ENCODE measurements at places on chromosomes 1 and 21.

GRCh38 chr1:31790641-31791091, 25.2 kb downstream of the SPOCD1 start:
- DNase-seq, result no peak

DNA sequence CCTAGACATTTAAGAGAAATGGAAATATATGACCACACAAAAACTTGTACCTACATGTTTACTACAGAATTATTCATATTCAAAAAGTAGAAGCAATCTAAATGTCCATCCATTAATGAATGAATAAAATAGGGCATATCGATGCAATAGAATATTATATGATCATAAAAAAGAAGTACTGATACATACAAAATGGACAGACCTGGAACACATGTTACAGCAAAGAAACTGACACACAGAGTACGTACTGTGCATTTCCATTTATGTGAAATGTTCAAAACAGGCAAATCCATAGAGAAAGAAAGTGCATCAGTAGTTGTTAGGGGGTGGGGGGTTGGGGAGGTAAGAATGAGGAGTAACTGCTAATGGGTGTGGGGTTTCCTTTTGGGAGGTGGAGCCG, 39.2 kb downstream of the B3GALNT2 start:
- no peak for DNase-seq

- DNase-seq, result no peak
These were observed 31.8 kb downstream of the APP start for GRCh38 chr21:26138615-26139257.

DNA sequence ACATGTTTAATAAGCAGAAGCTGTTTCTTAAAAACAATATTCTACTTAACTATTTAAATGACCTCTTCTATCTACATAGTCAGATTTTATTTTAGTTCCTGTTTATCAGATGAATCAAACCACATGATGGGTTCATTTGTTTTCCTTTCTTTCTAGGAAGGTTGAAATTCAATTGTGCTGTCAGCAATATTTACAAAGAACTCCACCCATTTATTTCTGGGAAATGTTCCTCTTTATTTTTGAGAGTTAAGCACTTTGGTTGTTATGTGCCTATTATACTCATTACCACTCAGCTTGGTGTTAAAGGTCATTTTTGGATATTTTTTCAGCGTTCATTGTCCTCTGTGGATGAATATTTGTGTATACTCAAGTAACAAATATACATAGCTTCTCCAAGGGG, 84.9 kb downstream of the C4BPA start:
- no peak for DNase-seq

- DNase-seq, result no peak
These were observed 246.3 kb downstream of the SEC16B start for GRCh38 chr1:177723533-177723932.

- DNase-seq, result no peak
These were observed 177.1 kb upstream of the EDN2 start for GRCh38 chr1:41661428-41662060.

GRCh38 chr1:61222240-61222639, 139.9 kb downstream of the NFIA start:
- DNase-seq, result no peak

DNA sequence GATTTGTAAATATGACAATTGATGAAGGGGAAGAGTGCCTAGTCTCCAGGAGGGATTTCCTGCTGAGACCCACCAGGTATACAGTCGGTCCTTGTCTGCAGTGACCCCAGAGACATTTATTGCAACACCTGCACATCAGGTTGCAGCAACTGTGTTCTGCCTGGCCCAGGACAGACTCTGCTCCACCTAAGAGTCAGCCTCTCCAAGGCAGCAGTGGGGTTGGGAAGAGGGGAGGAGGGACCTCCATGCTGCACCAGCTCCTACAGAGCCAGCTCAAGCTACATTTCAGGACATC, 120.4 kb upstream of the IRF2BP2 start:
- no peak for DNase-seq

DNA sequence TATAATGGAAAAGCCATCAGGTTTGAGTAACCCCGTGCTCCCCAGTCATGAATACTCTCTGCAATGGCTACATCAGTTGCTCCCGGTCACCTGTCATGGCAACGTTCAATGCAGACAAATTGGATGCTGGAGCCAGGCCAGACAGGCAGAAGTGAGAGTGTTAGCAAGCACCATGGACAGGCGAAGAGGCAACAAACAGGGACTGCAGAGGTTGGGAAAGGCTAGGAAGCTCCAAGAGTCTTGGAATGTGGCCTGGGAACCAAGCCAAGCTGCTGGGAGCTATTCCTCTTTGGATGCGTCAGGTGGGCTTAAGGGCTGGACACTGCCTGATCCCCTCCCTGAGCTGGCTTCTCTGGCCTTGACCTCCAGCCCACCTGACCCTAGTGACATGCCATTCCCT, 102.9 kb downstream of the ACTL8 start:
- DNase-seq, result no peak

DNA sequence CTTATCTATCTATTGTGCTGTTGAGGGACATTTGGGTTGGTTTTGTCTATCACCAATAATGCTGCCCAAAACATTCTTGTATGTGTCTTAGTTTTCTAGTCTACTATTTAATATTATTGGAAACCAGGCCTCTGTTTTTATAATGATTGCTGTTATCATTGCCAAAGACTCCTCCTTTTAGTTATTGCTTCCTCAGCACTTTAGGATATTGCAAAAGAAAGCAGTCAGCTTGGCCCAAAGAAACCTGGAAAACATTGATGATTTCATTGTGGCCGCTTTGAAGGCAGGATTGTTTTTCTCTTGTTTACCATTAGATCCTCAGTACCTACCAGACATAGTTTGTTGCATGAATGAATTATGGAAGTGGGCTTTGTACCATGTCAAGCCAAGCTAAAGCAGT, 20.6 kb upstream of the MTARC2 start:
- no peak for DNase-seq

DNA sequence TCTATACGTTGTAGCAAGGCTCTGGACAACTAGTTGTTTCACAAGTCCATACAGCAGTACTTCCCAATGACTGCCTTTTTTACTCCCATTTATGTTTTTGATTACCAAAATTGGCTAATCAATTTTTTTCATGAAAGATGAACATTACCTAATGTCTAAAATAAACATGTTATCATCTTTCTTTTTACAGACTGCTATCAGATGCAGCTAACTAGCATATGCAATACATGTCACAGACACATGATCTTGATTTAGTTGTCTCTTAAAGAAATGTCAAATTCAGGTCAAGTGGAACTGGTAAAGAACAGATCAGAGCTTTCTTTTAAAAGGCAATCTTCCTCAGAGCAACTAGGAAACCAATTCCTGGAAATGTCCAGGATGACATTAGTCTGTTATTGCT, 630 bp upstream of the DBT start:
- DNase-seq, result no peak

GRCh38 chr1:67097305-67097704, 37.5 kb downstream of the C1orf141 start:
- no peak for DNase-seq

- DNase-seq, result no peak
These were observed 1887.4 kb downstream of the NCAM2 start for GRCh38 chr21:22885614-22886013.

- DNase-seq, result no peak
These were observed 13.5 kb downstream of the GNG4 start for GRCh38 chr1:235635938-235636662.

GRCh38 chr1:37940299-37940947, 6.4 kb downstream of the INPP5B start:
- DNase-seq, result peak; percentile 100

All from NCI-H510A treated with DMSO at 0.1 percent for 48 hours (cell line).